ENCODE measurements at places on chromosomes 2 and 18.

- no peak for DNase-seq
Measured at GRCh38 chr2:189702071-189702470, 27.6 kb downstream of the ANKAR start.

DNA sequence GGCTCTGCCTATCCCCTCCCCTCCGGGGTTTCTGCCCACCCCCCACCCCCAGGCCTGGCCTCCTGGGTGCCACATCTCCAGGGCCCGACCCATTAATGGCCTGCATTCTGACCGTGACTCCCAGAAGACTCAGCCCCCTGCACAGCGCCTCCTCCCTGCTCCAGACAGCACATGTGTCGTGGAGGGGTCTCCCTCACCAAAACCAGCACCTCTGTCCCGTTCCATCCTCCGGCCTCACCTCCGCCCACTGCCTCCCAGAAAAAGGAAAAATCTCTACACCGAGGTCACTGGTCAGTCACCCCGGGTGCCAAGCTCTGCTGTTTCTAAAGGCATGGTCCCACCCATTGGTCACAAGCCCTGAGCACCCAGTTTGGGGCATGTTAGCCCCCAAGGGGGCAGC lies 65.2 kb downstream of the GBX2 start:
- DNase-seq: no peak

GRCh38 chr2:109348671-109349502 lies 219.9 kb downstream of the SH3RF3 start:
- DNase-seq: no peak

DNA sequence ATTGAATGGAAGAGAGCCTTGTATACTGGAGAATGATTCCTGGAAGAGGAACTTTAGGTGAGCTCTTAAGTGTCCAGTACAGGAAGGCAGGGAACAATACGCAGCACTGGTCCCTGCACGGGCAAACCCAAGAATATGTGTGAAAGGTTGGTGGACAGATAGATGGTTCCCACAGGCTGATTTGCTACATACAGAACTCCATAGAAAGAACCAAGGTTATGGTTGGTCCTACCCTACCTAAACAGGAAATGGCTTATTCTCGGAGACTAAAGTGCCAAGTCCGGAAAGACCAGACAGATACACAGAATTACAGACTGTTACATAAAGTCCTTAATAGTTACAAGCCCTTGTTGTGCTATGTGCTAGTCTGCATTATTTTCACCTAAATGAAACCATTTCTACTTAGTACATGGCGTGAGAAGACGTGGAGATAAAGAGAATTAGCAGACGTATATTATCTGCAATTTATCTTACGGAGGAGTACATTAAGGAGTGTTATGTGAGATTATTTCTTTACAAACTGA lies 1.2 kb downstream of the REV1 start:
- no peak for DNase-seq

- DNase-seq: no peak
Measured at GRCh38 chr2:157747695-157748370, 119.2 kb upstream of the ACVR1C start.

DNA sequence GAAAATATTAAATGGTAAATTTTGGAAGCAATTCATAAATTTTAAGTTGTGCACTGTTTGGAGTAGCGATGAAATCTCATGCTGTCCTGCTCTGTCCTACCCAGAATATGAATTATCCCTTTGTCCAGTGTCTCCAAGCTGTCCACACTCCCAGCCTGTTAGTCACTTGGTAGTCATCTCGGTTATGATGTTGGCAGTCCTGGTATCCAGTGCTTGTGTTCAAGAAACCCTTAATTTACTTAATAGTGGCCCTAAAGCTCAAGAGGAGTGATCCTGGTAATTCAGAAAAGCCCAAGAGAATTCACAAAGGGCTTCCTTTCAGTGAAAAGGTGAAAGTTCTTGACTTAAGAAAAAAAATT lies 71.8 kb upstream of the STAM2 start:
- no peak for DNase-seq

DNA sequence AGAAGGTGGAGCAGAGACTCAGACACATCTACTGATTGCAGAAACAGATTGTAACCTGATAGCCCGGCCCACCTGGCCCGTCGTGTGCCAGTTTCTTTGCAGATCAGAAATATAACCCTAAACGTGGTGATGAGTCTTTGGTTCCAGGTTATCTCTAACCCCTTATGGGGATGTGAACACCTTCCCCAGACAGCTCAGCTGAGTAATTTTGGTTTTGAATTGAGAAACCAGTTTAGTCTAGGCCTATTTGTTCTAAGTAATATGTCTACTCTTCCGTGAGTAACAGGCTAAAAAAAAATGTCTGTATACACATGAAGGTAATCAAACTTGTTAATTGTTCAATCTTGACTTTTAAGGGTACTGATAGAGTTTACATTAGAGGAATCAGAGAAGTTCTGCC lies 35.7 kb downstream of the RASGRP3 start:
- DNase-seq: no peak

DNA sequence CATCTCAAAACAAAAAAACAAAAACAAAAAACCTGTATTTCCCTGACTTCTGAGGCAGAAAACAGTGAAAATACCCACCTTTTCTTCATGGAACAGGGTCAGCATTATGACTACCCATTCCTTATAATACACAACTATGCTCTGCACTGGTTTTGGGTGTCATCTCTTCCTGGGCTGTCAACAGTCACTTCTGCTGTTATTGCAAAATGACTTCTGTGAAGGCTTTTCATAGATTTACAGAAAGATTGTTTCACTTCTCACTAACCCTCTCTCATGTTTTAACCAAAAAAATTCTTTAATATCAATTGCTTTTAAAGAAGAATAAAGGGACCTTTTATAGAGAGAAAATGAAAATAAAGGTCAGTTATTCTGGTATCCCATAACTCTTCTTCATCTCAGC lies 26.5 kb upstream of the PIK3C3 start:
- peak; percentile 41 for DNase-seq

- DNase-seq: no peak
Measured at GRCh38 chr2:240645346-240645745, 20.1 kb downstream of the GPR35 start.

- DNase-seq: no peak
Measured at GRCh38 chr2:223860809-223861738, 23.7 kb upstream of the AP1S3 start.

DNA sequence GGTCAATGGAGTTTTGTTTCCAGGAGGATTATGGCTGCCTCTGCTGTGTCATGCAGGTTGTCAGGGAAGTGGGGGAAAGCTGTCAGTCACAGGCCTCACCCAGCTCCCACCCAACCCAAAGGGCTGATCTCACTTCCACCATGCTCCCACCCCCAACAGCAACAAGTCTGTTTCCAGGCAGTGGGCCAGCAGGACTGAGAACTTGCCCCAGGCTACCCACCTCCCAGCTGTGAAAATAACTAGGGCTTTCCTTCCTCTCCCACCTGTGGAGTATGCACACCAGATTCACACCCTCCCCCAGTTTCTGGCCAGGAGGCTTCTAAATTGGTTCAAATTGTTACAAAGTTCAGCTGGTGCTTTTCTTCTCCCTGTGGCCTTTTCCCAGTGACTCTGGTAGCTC lies 95.6 kb upstream of the ACVR1 start:
- DNase-seq: no peak

- no peak for DNase-seq
Measured at GRCh38 chr2:133314795-133315194, 253.5 kb downstream of the NCKAP5 start.

DNA sequence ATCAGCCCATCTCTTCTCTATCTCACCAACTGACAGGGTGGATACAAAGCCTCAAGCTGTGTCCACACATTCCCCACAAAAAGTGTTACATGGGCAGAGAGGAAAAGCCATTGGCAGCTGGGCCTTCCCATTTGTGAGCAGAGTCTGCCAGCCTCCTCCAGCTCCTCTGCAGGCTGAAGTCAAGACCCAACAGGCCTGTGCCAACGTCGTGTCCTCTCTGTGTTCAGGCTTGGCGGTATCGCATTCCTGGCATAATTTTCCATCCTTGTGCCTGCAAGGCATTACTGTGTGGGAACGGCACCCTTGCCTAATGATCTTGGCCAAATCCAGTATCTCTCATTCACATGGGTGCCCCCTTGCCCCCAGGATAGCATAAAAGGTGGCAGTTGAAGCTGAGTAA lies 41.5 kb upstream of the APCDD1 start:
- no peak for DNase-seq

GRCh38 chr2:15498554-15498953 lies 62.6 kb downstream of the NBAS start:
- peak; percentile 3 for DNase-seq

DNA sequence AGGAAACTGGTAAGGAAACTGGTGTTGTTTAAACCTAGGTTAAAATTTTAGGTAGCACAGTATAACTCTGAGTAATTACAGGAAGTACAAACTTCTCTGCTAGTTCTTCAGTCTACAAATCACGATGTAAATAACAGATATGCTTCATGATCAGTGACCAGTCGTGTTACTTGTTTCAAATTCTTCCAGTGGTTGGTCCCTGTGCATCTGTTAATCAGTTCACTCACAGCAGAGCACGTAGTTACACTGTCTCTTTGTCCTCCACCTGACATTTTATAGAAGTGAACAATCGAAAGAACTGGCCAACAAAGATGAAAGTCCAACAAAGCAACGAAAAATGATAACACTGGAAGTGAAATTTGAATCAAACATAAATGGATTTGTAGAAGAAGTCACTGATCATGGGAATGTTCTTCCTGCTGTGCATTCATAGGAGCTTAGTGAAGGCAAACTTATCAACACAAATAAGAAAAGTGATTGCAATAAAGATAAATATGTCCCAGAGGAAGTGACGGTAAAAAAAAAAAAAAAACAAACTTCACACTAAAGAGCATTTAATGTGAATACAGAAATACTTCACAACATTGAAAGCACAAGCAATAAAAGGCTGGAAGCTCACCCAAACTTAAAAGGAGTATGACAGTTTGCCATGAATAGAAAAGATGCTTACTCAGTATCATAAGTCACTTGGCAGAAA lies 7.0 kb downstream of the EIF2AK2 start:
- no peak for DNase-seq

DNA sequence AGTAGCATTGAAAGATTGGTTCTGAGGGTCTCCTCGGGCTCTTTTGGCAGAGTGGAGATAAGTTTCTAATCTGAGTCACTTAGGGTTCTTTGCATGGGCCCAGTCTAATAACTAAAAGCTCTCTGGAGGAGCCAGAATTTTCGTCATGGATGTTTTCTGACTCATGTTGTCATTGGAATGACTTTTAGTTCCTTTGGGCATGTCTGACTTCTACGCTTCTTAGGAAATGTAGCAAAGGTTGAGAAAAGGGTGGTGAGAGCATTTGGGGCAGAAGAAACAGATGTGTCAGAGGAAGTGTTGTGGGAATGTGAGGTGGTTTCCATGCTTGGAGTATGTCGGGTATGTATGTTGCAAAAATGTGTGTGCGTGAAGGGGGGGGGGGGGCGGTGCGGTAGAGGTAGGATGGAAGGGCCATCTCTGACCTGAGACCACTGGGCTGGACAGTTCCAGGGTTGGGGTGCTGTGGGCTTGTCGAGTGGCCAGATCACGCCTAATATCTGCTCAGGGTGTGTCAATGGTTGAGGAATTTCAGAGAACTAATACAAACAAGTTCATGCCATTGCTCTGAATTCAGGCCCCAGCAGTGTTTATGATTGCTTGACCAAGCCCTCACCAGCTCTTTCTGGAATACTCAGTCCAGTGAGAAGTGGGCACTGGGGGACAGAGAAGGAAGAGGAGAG lies 26.9 kb downstream of the KLHL29 start:
- DNase-seq: no peak

- DNase-seq: no peak
Measured at GRCh38 chr2:37819186-37819585, 105.9 kb upstream of the RMDN2 start.

DNA sequence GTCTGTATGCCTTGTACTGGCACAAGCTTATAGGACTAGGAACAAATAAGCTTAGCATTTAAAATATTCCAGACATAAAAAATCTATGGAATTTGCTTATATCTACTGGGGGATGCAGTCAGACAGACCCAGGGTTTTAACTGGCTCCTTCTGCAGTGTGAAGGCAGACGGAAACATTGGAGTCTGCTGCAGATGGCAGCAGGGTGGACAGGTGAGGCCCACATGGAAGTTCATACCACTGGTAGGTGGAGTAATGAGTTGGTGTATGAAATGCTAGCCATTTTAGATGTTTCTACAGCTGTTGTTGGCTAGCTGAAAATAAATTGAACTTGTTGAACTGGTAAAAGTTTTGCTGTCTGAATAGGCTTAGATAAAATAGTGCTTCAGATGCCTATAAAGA lies 17.7 kb downstream of the SPTBN1 start:
- no peak for DNase-seq

- peak; percentile 19 for DNase-seq
Measured at GRCh38 chr18:11741505-11742145, 52.6 kb downstream of the GNAL start.

Measured in suppressor macrophage treated with lipopolysaccharide for 4 hours (primary cell).